ENCODE measurements at places on chromosomes 6 and 20.

DNA sequence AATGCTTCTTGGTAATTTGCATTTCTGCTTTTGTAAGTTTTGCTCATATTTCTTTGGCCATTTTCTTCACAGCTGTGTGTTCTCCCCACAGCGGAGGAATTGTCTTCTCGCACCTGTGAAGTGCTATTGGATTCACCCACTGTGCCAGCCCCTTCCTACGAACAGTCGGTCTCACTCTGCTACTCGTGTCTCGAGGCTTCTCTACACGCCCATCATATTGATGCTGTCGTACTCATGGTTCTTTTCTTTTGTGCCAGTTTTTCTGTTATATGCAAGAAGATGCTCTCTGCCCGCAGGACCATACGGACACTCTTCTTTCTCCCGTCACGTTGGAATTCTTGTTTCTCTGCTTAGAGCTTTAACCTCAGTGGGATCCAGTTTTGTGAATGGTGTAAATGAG, 200.3 kb downstream of the DLL1 start:
- no peak for DNase-seq

DNA sequence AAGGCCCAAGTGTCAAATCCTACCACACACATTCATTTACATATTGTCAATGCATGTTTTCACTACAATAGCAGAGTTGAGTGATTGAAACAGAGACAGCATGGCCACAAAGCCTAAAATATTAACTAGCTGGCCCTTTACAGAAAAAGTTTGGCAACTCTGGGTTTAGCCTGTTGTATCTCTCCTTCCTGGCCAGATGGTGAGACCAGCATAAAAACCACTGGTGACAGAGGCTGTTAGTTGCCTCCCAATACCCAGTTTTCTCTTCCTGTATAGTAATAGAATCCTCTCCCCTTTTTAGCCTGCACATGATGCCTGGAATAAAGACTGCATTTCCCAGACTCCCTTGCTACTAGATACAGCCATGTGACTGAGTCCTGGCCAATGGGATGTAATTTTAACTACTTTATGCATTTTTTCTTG, 100.0 kb upstream of the TAB2 start:
- no peak for DNase-seq

DNA sequence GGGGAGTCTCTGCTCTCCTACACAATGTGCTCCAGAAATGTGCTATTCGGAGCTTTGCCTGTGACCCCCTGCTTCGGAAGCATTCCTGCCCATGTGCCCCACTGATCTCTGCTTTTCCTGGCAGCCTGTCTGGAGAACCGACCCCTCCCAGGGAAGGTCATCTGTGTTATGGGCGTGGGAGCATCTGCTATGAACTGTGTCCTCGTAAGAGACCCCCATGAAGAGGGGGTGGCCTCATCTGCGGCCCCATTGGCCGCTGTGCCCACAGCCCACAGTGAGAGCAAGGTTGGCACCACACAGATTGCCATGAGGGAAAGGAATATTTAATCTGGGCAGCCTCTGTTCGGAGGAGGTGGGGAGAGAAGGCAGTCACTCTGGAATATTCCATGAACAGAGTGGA, 32.7 kb upstream of the IRF4 start:
- no peak for DNase-seq

GRCh38 chr6:12164508-12164770, 125.7 kb upstream of the EDN1 start:
- DNase-seq: no peak

- no peak for DNase-seq
These were observed 494.2 kb upstream of the JAG1 start for GRCh38 chr20:11168026-11168425.

DNA sequence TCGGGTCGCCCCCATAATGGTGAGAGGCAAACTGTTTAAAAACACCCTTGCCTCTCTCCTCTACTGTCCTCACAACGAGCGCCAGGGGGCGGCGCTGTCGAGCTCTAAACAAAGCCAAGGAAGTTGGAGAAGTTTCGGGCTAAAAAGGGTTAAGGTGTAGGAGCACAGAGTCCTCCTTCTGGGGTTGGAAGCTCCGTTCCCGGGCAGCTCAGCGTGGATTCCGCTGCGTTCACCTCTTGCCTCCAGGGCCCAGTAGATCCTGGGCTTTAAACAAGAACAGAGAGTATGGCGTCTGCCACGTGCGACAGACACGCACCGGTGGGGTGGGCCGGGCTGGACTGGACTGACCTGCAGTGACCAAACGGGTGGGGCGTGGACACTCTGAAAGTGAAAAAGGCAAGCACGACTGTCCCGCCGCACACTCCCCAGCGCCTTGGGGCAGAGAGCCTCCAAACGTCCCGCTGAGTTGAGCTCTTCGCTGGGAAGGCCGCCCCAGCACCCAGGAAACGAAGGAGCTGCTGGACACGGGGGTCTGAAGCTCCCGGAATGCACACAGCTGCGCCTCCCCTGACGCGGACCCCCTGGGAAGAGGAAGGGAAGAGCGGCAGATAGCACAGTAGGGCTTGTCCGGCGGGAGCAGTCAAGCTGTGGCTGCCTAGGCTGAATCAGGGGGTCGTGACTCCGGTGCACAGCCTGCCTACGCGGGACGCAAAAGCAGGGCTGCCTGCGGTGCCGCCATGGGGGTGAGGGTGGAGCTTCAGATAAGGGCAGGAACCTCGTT, 1.6 kb upstream of the THBD start:
- peak; percentile 82 for DNase-seq

GRCh38 chr20:5767493-5768098, 17.4 kb downstream of the SHLD1 start:
- no peak for DNase-seq

DNA sequence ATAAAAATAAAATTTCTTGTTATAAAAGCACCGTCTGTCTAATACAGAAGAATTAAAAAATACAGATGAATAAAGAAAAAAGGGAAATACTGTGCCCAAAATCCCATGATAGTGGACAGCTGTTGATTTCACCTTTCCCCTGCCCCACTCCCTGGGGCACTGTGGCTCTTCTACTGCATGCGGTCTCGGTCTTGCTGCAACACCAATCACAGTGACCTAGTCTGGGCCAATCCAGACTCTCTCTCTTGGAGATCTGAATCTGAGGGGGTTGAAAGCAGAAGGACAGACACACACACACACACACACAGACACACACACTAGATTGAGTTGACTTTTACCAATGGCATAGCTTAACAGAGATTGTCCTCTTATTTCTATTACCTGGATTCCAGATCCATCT, 70.5 kb upstream of the FYN start:
- no peak for DNase-seq

Data from PC-9 (cell line).